ENCODE measurements at places on chromosomes 6 and 20.
A peak's percentile ranks its signal among the peaks of the same experiment; 100 is the strongest.

- peak; percentile 80 for DNase-seq
These were observed 3.5 kb downstream of the MYLK2 start for GRCh38 chr20:31822421-31823330.

DNA sequence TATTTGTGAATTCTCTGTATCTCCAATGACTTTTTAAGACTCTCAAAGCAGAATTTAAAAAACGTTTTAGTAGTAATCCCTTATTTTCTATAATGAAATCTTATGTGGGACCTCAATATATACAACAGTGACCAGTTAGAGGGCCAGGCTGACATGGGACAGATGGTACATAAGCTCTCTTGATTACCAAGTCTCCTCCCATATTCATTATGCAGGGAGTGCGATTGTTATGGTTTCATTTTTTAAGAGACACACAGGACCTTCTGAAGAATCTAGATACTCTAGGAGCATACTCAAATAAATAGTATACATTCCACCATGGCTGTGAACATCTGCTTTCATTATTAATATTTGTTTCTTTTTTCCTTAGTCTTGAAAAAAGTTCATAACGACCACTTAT lies 43.5 kb downstream of the GCLC start:
- DNase-seq: no peak

- no peak for DNase-seq
These were observed 30.7 kb upstream of the TMEM14A start for GRCh38 chr6:52640170-52640569.

DNA sequence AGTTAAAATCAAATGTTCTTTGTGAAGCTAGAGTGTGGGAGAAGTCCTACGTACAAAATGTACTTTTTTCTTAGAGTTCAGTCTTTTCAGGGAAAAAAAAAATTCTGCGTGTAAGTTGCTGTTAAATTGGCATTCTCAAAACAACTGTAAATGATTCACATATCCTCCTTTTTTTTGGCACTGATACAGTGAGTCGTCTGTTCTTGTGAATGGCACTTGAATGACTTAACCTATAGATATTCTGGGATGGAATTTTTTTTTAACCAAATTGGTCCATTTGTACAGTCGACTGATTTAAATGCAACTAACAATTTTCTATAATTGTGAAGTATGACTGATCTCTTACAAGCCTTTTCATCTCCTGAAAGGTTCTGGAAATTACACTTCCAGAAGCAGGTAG lies 5.5 kb upstream of the JAG1 start:
- DNase-seq: no peak

- no peak for DNase-seq
These were observed 20.5 kb downstream of the COL20A1 start for GRCh38 chr20:63313349-63314014.

DNA sequence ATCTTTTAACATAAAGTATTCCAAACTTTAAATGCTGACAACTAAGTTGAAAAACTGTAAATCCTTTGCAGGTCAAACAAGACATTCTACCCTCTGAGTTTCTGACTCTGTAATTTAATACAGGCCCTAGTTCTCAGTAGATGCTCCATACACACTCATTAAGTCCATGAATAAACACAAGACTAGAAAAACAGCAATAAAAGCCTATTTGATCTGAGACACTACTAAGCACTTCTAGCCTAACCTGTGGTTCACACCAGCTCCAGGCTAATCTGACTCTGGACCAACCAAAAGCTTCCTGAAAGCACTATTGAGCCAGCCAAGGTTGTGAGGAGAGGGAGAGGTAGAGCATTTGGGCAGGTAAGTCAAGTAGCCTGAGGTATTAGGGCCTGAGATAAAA lies 103.9 kb downstream of the EPM2A start:
- no peak for DNase-seq

GRCh38 chr20:57996465-57996864 lies 232.0 kb downstream of the ANKRD60 start:
- no peak for DNase-seq

- DNase-seq: no peak
These were observed 110.5 kb downstream of the ISM1 start for GRCh38 chr20:13331536-13331935.

DNA sequence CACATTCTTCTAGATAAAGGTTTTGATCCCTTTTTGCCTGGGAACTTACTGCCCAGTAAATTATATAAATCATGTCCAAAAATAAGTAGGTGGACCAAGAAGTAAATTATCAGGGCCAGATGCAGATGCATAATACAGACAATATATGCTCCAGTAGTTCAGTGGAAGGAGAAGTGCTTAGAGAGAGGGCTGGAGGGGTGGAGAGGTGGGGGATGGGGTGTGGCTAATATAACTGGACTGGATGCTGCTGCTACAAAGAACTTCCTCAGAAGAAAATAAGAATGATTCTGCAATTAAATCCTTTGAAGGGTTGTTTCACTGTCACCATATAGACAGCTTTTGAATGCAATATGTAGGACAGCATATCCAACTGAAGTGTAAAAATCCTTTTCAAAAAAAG lies 14.8 kb upstream of the TFAP2D start:
- no peak for DNase-seq

- no peak for DNase-seq
These were observed 20.6 kb downstream of the KCNQ5 start for GRCh38 chr6:72642435-72642834.

DNA sequence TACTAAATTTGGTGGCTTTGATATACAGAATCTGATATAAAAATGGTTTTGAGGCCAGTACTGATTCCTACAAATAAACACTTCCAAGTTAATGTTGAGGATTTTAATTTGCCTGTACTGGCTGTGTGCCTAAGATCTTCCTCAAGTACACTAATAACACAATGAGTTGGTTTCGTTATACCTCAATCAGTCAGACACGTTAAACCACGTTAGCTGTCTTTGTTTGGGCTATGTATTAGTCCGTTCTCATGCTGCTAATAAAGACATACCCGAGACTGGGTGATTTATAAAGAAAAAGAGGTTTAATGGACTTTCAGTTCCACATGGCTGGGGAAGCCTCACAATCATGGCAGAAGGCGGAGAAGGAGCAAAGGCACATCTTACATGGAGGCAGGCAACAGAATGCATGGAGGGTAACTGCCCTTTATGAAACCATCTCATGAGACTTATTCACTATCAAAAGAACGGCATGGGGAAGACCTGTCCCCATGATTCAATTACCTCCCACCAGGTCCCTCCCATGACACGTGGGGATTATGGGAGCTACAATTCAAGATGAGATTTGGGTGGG lies 46.2 kb downstream of the NT5E start:
- no peak for DNase-seq

Data from right kidney (tissue), 9 donors.